ENCODE measurements at places on chromosomes 7 and 10. TPM values are rescaled to one million over a fixed set of nuclear protein-coding genes. Genes with fewer than 3 reads are reported as not detected.

The SORCS3 gene
- total RNA-seq: 0.15 TPM

The MYO1G gene
- not detected for total RNA-seq

The CPA2 gene
- total RNA-seq: not detected

The SPDYE6 gene
- not detected for total RNA-seq

The ITPRID1 gene
- not detected for total RNA-seq

The GPR146 gene
- total RNA-seq: 5.4 TPM

The SLC26A3 gene
- not detected for total RNA-seq

The PAPSS2 gene
- 63.9 TPM for total RNA-seq

The TSPAN14 gene
- 202 TPM for total RNA-seq

The STEAP1B gene
- total RNA-seq: 16.4 TPM

The GNGT1 gene
- not detected for total RNA-seq

The C10orf53 gene
- not detected for total RNA-seq

The FEZF1 gene
- total RNA-seq: not detected

All from glomerular endothelial cell (primary cell).